Activated T-cell treated with anti-CD3 and anti-CD28 coated beads, Interleukin-2, amount 50 U/mL, for 72 hours (primary cell): ENCODE measurements at places on chromosomes 4 and X. TPM values are rescaled to one million over a fixed set of nuclear protein-coding genes. Genes with fewer than 3 reads are reported as not detected.

GRCh38 chrX:130170752-130171445, 863 bp upstream of the RAB33A start:
- DNase-seq: peak; percentile 74

DNA sequence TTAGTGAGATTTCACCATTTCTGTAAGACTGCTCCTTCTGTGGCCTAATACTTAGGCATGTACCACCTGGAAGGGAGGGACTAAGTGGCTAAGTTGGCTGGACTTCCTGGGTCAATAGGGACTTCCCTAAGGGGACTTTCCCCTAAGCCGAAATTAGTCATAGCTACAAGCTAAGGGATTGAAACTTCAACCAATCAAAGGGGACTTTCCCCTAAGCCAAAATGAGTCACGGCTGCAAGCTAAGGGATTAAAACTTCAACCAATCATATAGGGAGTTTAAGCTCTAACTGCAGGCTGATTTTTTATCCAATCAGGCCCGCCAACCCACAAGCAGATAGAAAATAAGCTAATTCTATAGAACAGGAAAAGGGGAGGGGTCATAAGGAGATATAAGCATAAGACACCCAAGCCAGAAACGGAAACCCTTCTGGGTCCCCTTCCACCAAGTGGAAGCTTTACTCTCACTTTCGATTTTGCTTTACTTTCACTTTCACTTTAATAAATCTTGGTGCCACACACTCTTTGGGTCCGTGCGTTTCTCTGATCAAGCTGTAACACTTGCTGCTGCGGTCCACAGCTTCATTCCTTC, 382.8 kb downstream of the KLHL4 start:
- DNase-seq: peak; percentile 10

- DNase-seq: no peak
Observed at GRCh38 chrX:31329298-31329697, 257.5 kb upstream of the FTHL17 start.

DNA sequence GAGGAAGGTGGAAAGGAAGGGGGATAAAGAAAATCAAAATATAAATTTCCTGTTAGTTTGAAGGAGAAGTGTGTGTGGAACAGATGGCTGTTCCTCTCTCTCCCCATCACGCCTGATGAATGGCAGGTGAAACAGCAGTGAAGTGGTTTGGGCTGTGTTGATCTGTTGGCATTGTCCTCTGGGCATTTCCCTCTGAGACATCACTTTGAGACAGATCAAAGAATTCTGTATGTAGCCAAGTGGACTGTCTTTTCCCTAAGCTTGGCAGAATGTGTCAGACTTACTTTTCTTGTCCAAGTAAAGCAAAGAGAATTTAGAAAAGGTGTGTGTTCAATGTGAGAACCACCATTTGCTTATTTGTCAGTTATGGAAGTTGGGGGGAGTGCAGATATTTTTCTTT, 47.5 kb downstream of the SEPTIN11 start:
- no peak for DNase-seq

DNA sequence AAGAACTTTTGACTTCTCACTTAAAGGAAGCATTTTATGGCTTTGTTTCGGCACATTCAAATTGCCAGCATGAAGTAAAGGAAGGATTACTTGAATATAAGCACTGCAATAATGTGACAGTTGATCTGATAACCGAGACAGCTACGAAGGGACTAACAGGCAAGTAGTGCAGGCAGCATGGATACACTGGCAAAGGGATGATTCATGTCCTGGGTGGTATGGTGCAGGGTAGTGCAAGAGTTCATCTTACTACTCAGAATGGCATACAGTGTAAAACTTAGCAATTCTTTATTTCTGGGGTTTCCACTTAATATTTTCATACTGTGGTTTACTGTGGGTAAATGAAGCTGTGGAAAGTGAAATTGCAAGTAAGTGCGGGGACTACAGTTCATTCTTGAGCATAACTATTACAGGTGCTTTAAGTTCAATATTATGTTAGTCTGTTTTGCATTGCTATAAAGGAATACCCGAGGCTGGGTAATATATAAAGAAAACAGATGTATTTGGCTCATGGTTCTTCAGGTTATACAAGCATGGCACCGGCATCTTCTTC, 611.8 kb downstream of the SPOCK3 start:
- DNase-seq: no peak

GRCh38 chr4:89737888-89738287, 99.1 kb downstream of the SNCA start:
- DNase-seq: no peak

DNA sequence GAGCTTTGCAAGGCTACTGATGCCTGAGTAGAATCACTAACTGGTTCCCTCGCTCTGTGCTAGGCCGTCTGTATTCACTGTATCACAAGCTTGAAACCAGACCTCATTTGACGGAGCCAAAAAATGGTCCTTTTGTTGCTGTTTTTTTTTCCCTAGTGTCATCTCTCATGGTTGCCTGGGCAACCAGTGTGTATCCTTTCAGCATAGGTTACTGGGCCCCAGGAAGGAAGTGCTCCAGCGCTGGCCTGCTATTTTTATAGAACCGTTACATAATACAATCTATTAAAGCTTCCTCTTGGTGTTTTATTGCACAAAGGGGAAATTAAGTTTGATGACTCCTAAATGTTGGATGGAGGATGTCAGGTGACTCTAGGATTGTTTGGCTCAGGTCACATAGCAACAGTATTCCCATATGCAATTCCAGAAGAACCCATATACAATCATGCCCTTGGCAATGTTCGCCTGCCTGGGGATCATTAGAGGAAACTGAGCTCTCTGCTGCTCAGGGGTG, 220.4 kb downstream of the SPRY1 start:
- peak; percentile 39 for DNase-seq

DNA sequence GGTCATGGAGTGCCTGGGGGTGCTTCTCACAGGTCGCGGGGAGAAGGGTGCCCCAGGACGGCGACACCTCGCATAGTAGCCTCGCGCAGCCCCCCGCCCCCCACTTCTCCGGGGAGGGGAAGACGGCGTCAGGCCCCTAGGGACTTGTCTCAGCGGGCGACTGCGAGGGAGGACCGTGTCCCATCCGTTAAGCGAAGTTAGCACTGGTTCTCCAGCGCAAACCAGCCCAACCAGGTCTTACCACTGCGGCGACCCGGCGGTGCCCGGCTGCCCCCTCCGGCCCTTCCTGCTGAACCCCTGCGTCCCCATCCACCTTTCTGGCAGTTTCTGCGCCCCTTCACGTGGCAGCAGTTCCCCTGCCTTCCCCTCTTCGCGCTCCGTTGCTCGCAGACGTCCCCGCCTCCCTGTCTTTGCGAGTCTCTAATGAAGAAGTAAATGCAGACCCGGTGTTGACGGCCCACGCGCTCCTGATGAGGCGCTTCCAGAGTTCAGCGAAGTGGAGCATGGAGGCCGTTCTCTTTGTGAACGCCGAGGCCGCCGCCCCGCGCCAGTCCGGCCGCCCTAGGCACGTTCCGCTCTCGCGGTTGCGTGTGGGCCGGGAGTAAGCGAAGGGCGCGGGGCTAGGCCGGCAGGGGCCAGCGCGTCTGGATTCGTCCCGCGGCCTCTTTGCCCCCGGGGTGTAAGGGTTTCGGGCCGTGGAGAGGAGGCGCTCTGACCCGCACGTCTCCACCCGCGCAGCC, 3.0 kb downstream of the SLIT2 start:
- DNase-seq: no peak

DNA sequence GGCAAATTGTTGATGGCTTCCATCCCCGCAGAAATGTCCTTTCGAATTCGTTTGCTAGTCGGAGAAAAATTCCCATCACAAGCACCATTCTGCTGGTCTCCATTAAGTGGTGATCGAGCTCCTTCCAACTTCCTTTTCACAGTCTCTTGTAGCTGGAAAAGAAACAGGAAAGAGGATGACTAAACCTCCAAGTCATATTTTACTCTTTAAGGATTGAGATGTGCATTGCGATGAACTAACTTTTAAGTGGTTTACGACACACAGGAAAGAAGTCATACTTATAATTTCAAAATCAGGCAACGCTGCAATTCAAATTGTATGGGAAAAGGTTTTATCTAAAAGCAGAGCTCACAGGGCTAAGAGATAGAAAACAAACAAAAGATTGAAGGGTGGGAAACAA, 225.2 kb downstream of the MGST2 start:
- no peak for DNase-seq

Gene KLHL5
- total RNA-seq: 31.7 TPM

Gene MAD2L1
- total RNA-seq: 51.4 TPM

Gene AMBN
- not detected for total RNA-seq

Gene SORBS2
- not detected for total RNA-seq

Gene SHROOM4
- not detected for total RNA-seq

Gene AWAT2
- not detected for total RNA-seq

Gene ATP1B4
- total RNA-seq: not detected

Gene DCX
- total RNA-seq: not detected

Gene UGT2B11
- total RNA-seq: not detected

Gene PLS3
- 1.3 TPM for total RNA-seq

Gene SMIM10L2A
- total RNA-seq: 0.44 TPM
